Activated CD4-positive, alpha-beta T cell treated with anti-CD3 and anti-CD28 coated beads, Interleukin-10, Interleukin-2, amounts not matched to agents 100 ng/mL and 50 ng/mL, durations not matched to agents 16 hours and 8 hours (primary cell): ENCODE measurements at places on chromosomes 7 and 10.
A peak's percentile ranks its signal among the peaks of the same experiment; 100 is the strongest.

DNA sequence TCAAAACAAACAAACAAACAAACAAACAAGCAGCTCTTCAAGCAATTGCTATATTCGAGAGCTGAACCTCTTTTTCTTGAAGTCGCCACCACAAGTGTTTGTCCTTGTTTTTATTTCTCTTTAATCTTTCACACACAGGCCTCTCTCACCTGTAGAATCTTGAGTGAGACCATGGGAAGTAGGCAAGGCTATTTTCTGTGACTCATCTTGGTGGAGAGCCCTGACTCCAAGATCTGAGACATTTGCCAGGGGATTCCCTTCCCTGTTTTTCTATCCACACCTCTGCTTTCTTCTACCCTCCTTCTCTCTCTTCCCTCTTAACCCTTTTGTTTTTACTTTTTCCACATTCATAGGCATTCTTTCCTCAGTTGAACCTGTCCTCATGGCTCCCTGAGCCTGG is 8.0 kb upstream of the TAS2R60 start:
- DNase-seq, result no peak

DNA sequence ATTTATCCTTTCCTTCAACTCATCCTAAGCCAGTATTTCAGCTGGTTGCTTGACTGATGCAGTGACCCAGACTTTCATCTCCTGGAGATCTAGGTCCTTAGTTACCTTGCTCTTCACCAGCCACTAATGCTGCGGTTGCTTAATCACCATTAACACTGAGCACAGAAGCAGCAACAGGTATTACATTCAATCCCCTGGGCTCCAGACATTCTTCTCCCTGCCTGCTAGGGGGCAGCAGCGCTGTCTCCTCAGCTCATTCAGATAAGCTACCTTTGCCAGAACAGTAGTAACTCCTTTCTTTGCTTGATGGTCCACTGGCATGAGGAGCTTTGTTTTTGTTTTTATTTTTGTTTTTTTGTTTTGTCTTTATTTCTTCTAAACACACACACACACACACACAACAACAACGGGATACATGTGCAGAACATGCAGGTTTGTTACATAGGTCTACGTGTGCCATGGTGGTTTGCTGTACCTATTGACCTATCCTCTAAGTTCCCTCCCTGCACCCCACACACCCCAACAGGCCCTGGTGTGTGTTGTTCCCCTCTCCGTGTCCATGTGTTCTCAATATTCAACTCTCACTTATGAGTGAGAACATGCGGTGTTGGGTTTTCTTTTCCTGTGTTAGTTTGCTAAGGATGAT is 1043.2 kb upstream of the C7orf33 start:
- peak; percentile 19 for DNase-seq

GRCh38 chr7:100443096-100443840 is 7.0 kb upstream of the PPP1R35 start:
- DNase-seq, result no peak

DNA sequence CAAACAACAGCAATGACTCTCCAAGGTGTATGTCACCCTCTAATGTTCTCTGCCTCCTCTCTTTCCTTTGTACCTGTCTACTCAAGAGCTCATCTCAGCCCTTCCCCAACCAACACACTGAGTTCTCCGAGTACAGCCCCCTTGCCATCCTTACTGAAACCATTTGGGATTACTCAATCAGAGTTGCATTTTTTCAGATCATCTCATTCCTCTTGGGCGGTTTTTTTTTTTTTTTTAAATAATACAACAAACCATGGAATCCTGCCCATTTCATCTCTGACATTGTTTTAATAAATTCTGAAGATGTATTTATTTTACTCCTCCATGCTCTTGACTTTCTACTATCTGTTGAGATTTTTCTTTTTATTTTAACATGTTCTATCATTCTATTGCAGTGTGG is 4.2 kb upstream of the CREB3L2 start:
- no peak for DNase-seq

DNA sequence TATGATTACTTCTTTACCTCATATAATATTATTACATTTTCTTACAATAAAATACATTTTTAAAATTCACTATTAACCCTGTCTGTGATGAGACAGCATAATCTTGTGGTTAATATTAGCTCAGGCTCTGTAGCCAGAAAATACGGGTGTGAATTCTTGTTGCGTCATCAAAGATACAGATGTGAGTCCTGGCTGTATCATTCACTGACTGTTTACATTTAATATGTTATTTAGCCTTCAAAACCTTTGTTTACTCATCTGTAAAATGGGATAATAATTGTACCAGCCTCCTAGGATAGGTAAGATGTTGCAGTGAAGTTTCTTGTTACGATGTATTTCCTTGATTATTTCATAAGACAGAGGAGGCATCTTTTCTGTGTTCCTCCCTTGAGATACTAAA is 184.7 kb upstream of the PRPS1L1 start:
- no peak for DNase-seq

GRCh38 chr7:128827971-128828711 is 2.1 kb upstream of the FLNC start:
- DNase-seq, result no peak

DNA sequence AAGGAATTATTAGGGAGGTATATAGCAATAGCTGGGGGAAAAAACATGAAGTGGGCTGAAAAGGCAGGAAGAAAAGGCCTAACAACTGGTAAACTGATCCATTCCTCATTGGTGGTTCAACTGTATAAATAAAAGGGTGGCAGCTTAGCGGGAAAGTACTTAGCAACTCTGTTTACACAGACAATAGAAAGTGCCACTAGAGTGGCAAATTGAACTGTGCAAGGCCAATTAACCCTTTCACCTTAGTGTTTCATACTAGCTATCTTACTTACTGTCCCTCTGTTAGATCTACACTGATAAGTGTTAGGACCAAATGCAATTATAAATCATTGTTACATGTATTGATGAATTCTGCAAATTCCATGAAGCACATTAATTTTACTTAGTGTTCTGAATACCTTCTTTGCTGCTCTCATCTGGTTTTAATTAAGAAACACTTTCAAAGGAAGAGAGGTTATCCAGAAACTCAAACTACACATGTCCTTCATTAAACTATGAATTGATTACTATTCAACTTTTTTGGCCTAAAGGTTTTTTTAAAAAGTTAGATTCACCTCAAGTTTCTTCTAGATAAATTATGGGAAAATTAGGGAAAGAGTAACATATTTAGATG is 28.0 kb downstream of the DNAJC1 start:
- no peak for DNase-seq

DNA sequence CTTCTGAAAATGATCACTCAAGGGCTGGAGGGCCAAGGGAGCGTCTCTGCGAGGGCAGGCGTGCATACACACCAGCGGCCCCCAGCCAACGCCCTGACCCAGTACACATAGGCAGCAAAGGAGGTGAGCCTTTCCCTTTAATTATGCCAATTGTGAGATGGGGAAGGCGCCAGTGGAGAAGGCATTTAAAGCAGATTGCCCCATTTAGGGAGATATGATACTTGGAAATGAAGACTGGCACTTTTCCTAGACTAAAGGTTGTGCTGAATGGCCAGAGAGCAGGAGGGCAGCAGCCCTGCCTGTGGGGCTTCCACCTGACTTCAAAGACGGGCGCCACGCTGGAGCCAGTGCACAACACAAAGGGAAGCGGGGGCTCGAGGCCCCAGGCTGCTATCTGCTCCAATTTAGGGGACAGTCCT is 24.1 kb downstream of the HIPK2 start:
- DNase-seq, result no peak

DNA sequence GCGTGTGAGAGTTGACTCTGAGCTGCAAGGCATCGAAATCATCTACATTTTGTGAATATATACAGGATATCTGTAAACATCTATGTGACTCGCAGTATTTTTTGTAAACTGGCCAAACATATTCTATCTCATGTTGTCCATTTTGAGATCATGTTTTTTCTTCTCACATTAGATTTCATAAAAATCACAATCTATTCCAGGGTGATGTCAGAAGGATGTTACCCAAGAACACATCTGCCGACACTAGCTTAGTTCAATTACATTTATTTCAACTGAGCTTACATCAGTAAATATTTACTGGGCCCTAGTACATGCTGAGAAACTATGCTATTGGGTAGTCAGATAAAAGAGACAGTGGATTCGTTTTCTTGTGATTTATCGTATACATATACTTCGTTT is 2.5 kb upstream of the BUB3 start:
- DNase-seq, result no peak

DNA sequence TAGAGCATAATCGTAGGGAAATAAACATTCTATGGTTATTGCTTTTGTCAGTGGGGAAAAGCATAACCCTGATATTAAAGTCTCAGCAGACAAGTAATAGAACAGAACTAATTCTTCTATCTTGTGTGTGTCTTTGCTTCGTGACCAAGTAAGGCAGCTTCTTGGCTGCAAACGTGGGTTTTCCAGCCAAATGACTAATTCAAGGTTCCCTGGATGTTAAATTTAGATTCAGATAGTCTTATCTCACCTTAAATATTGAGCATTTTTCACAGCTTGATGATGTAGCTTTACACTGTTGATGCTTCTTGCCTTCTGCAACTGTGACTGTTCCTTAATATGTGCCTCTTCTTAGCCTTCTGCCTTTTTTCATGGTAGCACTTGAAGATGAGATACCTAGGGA is 113.0 kb downstream of the EXOC4 start:
- DNase-seq, result no peak
